K562 (cell line): ENCODE measurements at places on chromosomes 1 and 21. TPM values are rescaled to one million over a fixed set of nuclear protein-coding genes. Genes with fewer than 3 reads are reported as not detected.

The AGBL4 gene
- total RNA-seq, result not detected in 2 replicates

The RIPPLY3 gene
- total RNA-seq, result not detected in 2 replicates

The PRELP gene
- total RNA-seq, result 0.02 and 0.04 TPM in 2 replicates

The THEM5 gene
- not detected in 2 replicates for total RNA-seq

The ERG gene
- not detected in 2 replicates for total RNA-seq

The LCE1F gene
- total RNA-seq, result not detected in 2 replicates

The ZNF648 gene
- total RNA-seq, result 0.22 and 0.27 TPM in 2 replicates
